ENCODE measurements at places on chromosomes 13 and 19.

DNA sequence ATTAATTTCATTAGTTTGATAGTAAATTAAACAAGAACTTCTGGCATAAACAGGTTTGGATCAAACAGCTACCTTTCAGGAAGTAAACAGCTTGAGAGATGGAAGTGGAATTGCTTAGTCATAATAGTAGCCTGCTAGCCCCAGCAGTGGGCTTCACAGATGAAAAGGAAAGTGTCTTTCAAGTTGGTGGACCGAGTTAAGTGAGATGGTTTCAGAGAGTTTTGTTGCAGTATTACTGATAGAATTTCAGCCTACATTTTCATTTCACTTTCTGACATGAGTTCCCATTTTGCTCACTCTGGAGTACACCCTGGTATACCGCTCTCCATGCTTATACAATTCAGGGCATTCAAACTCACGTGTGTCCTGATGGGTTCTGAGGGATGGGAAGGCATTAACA is 2.0 kb upstream of the PTOV1 start:
- no peak for DNase-seq

- DNase-seq, result no peak
These were observed 187.3 kb downstream of the NDFIP2 start for GRCh38 chr13:79668201-79668752.

- DNase-seq, result peak; percentile 23
These were observed 20.3 kb upstream of the RFC3 start for GRCh38 chr13:33797622-33798021.

DNA sequence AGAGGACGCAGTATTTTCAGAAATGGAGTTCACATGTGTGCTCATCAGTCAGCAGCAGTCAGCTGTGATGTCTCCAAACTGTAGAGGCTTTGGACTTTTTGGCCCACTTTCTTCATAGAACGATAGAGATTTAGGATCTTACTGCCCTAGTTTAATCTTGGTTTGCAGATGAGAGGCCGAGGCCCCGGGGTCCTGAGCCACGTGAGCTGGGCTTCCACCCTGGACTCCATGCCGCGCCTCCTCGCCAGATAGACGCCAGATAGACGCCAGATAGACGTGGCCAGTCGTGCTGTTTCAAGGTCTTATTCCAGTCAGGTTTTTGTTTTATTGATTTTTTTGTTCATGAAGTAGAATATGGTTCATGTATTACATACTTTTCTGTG is 11.7 kb upstream of the MCF2L start:
- no peak for DNase-seq

- DNase-seq, result peak; percentile 54
These were observed 749 bp downstream of the GATAD2A start for GRCh38 chr19:19405971-19406877.

DNA sequence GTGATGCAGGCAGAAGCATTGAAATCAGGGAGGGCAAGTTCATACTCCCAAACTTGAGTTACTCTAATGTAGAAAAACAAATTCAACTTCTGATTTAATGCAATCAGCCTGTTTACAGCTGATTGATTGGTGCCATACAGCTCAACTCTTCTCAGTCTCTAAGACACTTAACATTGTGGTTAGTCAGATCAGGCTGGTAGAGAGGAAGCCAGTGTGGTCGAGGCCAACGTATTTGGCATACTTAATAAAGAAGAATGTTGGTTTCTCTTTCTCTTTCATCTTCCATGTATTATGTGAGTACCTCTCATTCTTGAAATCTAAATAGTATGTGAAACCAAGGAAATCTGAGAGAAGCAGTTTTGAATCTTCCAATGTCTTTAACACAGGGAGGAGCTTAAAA is 255.0 kb upstream of the SLITRK1 start:
- DNase-seq, result peak; percentile 1

GRCh38 chr19:7874897-7875273 is 695 bp upstream of the PRR36 start:
- no peak for DNase-seq

DNA sequence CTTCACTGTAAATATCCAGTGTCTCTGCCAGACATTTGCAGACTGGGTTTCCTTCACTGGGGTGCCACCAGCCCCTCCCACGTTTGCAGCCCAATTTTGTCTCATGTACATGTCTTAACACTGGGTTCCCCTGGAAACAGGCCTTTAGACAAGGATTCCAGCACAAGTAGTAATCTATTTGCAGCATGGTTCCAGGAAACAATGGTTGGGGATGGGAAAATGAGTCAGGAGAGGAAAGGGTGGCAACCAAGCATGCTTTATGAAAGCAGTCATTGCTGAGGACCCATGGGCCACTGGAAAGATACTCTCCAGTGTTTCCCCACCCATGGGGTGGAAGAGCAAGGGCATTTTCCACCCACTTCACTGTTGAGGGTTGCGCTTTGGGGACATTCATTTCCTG is 53.6 kb upstream of the FARP1 start:
- no peak for DNase-seq

DNA sequence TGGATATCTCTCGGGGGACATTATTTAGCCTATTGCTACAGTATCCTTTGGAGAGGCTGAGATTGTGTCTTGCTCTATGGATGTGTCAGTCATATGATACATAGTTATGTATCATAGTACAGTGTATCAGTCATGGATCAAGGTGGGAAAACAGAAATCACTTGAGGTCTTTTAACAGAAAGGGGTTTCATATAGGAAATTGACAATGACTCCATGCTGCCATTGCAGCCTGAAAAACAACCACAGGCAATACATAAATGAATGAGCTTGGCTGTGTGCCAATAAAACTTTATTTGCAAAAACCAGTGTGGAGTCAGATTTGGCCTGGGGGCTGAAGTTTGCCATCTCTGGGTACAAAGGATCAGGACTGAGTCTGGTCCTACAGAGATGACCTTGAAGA is 35.4 kb downstream of the COLGALT1 start:
- no peak for DNase-seq

DNA sequence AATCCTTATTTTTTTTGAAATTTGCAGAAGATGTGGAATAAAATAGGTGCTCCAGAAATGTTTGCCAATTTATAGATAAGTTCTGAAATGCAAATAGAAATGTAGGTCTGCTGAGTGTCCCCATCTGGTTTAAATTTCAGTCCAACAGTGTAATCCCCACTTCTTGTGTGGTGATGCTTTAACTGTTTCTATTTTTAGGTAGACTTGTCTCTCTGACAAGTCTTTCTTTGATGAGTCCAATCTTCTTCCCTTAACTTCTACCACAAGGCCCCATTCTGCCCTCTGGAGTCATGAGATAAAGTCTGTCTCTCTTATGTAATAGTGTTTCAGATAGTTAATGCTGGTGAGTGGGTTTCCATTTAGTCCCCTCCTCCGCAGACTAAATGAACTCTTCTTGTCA is 390.4 kb downstream of the RFC3 start:
- peak; percentile 13 for DNase-seq

GRCh38 chr13:93559718-93560117 is 333.1 kb downstream of the GPC6 start:
- DNase-seq, result peak; percentile 1
